ENCODE measurements at places on chromosomes 7 and 10.

DNA sequence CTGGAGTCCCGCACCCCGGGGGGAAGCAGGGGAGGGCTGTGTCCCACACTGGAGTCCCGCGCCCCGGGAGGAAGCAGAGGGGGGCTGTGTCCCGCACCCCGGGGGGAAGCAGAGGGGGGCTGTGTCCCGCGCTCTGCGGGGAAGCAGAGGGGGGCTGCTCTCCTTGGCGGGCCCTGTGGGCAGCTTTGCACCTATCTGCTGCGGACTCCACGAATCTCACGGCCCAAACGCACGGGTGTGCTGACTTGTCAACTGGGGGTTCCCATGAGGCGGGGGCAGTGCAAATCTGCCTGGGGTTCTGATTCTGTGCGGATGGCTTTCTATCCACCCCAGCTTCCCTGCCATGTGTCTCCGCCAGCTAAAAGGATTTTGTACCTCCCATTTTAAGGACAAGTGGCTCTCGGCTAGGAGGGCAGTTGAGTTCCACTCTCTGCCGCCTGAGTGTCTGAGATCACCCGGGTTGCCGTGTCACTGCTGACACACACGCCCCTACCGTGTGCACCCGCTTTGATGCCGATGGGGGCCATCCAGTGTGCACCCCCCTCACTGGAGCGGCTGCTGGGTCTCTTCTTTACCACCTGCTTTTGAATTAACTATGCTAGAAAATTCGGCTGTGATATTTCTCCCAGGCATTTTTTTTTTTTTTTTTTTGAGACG is 20.5 kb downstream of the GPER1 start:
- DNase-seq, result no peak

DNA sequence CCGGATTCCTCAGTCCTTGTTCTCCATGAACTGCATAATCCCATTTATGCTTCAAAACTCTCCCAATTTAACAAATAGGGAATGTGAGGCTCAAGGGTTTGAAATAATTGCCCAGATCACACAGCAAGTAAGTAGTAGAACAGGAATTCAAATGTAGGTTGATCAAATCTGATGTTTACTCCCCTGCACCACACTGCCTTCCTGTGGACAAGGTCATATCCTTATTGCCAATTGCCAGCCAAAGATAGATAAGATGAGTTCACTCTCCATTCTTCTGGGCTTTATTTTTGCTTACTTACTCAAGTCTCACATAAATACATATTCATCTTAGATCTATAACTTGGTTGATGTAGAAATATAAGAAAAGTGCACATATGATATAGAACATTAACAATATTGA is 435.2 kb upstream of the ETV1 start:
- DNase-seq, result no peak

- DNase-seq, result no peak
Measured at GRCh38 chr7:3757059-3757458, 456.0 kb downstream of the SDK1 start.

DNA sequence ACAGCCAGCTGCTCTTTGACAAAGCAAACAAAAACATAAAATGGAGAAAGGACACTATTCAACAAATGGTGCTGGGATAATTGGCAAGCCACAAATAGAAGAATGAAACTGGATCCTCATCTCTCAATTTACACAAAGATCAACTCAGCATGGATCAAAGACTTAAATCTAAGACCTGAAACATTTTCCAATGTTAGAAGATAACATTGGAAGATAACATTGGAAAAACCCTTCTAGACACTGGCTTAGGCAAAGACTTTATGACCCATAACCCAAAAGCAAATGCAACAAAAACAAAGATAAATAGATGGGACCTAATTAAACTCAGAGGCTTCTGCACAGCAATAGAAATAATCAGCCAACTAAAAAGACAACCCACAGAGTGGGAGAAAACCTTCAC is 425.7 kb upstream of the SEMA3D start:
- DNase-seq, result no peak

- DNase-seq, result no peak
Measured at GRCh38 chr10:100654782-100655325, 90.5 kb upstream of the PAX2 start.

Data from AG09309 (cell line).